ENCODE measurements at places on chromosomes 13 and 19.
A peak's percentile ranks its signal among the peaks of the same experiment; 100 is the strongest.

- no peak for DNase-seq
Measured at GRCh38 chr13:49042476-49042875, 66.8 kb downstream of the FNDC3A start.

- DNase-seq: no peak
Measured at GRCh38 chr13:32636711-32637110, 50.5 kb downstream of the PDS5B start.

DNA sequence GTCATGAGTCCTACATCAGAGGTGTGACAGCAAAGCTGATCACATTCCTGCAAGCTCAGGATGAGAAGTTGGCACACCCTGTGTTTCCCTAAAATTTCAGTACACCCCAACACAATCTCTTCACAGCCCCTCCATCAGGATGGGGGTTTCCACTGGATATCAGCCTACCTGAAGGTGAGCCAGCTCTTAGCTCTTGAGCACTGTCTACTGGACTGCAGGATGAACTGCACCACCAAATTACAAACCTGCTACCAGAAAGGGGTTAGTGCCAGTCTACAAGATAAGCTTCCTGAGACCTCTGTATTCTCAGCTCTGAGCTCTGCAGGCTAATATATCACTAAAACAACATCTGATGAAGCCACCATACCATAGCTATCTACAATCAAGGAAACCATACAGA, 1616.2 kb upstream of the SPRY2 start:
- no peak for DNase-seq

GRCh38 chr13:34942732-34943435, 814 bp downstream of the NBEA start:
- peak; percentile 11 for DNase-seq

DNA sequence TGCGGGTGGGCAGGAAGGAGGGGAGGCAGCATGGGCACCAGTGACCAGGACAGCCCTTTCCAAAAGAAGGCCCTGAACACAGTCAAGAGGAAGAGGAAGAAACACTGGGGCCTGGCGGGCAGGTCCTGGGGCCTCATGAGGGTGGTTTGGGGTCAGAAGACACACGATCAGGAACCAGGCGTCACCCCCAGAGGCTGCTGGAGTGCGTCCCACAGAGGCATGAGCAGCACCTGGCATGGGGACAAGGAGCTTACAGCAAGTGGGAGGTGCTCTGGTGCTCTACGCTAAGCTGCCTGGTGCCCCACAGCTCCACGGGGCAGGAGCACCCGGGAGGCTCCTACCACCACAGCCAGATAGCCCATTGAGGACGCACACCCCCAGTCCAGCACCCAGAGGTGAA, 20.0 kb downstream of the ELL start:
- no peak for DNase-seq

- no peak for DNase-seq
Measured at GRCh38 chr13:72317346-72318109, 409.9 kb downstream of the MZT1 start.

DNA sequence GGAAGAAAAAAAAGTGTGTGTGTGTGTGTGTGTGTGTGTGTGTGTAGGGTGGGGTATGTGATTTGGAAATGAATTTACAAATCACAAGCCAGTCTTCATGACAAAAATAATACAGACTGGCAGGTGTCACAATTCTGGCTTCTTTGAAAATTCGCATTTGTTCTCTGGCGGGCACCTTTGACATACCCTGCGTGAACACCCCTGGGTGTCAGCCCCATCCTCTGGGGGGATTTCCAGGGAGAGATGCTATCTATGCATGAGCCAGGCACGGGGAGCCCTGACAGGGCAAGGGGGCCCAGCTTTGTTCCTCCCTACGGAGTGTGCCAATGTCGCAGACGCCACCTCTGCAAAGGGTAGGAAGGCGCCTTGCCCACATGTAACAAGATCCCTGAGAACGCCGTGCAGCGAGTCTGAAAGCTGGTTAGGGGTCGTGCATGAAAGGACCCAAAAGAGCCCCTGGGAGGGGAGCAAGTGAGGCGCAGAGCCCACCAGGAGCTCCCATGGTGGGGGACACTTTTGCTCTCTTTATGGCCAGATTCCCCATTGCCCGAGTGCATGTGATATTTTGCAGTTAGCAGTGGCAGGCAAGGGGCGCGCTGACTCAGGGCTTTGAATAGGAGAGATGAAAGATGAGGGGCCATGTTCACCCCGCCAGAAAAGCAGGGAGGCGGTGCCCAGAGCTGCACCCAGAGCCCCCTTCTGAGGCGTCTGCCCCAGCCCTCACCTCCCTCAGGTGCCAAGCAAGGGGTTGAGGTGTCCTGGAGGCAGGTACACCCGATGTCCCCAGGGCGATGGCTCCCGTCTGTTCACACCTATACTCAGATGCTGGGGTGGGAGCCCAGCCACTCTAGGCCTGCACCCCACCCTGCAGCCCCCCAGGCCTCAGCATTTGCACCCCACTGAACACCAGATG, 45.3 kb downstream of the KLF2 start:
- DNase-seq: peak; percentile 34

DNA sequence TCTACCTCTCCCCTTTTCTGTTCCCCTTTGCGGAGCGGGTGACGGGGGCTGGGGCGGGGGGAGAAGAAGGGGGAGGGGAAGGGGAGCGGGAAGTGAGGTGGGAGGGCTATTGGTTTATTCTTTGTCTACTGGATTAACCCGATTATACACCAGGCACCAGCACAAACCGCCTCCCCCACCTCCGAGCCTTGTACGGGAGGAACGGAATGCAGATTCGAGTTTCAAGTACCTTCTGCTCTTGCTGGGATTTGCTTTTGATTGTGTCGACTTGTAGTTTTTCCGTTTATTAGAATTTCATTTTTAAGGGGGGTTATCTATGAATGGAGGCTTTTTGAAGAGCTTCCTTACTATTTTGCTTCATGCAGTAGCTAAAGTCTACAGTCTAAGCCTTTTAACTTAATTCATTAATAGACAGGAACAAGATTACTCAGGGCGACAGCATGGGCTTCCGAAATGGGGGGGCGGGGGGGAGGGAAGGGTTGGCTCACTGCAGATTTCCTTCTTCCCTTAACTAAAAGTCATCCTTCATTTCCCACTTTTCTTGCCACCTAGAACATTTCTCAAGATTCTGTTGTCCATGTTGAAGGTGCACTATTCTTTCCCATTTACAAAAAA, 937 bp upstream of the SPRY2 start:
- peak; percentile 47 for DNase-seq

DNA sequence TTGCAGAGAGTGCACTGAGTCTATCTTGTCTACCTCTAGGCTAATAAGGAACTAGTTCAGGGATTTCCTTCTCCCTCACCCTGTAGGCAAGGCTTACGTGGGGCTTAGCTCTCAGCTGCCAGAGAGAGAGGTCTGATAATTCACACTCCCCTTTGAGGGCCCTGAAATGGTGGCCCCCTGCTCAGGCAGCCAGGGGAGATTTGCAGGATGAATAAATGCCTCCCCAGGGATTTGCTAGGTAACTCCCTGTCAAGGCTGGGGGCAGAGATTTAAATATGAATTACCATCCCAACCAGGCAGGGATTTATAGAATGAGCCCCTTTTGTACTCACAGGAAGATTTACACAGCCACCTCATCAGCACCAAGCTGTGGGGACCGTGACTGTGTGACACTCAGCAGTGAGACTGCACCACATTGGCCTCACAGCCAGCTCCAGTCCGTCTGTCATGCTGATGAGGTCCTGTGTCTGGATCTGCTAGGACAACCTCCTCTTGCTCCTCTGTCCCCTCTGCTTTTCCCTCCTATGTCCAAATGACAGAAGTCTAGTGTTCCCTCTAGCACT, 73.4 kb downstream of the CBY2 start:
- DNase-seq: no peak

- no peak for DNase-seq
Measured at GRCh38 chr13:90594681-90595080, 752.8 kb upstream of the MIR17HG start.

- DNase-seq: no peak
Measured at GRCh38 chr13:40390401-40390916, 276.0 kb downstream of the FOXO1 start.

GRCh38 chr13:62643799-62644524, 1228.3 kb upstream of the PCDH20 start:
- DNase-seq: no peak

- DNase-seq: no peak
Measured at GRCh38 chr13:25203127-25203740, 31.1 kb upstream of the AMER2 start.

DNA sequence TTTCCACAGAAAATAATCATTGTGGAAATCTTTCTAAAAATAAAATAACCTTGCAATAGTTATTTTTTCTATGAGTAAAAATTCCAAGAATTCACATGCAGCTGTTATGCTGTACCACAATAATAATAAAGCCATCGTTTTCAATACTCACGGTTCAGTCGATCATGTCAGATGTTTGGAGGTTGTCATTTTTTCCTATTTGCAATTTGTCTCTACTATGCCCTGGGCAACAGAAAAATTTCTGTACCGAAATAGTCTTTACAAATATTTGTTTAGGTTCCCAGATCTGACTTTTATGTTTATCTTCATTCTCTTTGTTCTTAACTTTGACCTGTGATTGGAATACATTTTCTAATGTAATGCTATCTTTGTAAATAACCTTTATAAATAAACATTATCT, 79.7 kb downstream of the ESD start:
- no peak for DNase-seq

DNA sequence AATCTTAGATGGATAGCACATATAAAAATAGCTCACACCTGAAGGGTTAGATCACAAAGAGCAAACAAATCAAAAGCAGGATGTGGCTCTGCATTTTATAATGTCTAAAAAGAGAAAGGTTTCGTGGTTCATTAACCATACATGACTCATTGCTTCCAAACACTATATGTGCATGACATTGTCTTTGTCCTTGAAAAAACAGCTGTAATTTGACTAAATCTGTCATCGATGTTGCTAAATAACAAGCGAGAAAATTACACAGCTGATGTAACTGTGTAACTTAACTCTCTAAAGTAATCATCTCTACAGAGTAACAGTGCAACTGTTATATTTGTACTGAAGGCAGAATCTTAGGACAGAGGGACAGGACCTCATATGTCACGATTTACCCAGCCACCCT, 383.1 kb upstream of the GPC6 start:
- no peak for DNase-seq

GRCh38 chr13:66532146-66532545, 698.0 kb downstream of the PCDH9 start:
- no peak for DNase-seq

DNA sequence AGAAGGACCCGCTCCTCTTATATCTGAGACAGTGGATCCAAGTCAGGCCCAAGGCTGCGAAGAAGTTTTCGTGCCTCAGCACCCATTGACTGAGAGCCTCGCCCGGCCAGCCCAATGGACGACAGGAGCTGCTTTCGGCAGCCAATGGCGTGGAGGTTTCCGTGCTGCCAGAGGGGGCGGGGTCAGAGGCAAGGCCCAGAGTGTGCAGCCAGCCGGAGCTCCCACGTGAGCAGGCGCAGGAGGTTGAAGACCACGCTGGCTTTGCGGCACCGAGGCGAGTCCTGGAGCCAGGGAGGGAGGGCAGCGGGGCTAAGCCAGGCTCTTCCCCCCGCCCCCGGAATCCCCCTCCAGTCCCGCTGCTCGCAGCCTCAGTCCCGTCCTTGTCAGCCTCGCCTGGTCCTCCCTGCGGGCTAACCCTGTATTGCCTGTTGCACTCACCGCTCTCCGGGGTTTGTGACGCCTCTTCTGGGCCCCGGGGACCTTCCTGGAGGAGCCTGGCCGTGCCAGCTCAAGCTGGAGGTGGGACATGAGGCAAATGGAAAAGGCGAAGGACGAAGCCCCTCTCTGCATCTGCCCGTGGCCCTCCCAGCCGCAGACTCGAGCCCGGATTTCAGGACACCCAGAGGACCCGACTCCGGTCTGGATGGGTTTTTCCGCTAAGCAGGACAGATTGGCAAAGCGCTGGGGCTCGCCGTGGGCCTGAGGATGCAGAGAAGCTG, 1.5 kb downstream of the IFNL4 start:
- DNase-seq: peak; percentile 18

GRCh38 chr19:53182202-53182601, 11.0 kb downstream of the ZNF665 start:
- no peak for DNase-seq

GRCh38 chr13:28582892-28583240, 76.1 kb upstream of the POMP start:
- DNase-seq: no peak

DNA sequence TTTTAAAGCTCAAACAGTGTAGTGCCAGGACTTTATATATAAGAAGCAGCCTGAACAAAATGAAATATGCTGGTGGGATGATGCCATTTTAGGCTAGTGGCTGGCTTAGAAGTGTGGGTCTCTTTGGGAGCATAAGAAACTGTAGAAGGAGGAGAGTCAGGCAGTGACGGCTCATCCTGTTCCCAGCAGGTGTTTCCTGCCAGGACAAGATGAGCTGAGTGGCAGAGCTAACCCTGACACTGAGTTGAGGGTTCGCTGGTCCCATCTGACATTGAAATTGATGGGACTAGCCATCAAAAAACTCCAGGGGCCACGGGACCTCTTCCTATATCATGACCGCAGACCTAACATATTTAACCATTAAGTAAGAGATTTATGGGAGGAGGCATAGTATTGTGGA, 51.3 kb downstream of the ESD start:
- DNase-seq: no peak

DNA sequence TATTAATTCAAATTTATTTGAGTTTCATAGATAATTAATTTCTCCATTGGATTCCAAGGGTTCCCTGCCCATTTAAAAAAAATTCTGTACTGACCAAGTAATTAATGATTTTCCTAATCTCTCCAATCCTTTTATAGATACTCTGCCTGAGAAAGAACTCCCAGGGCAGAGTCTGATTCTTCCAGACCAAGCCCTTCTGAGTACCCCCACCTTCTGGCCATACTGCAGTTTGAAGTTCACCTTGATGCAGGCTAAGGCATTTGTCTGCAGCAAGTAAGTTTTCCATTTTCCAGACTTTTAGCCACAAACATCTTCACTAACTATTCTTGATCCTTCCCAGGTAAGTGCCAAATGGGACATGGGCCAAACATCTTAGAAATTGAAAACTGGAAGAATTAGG, 195.9 kb downstream of the LHFPL6 start:
- DNase-seq: no peak

GRCh38 chr13:40520916-40521315, 145.5 kb downstream of the FOXO1 start:
- no peak for DNase-seq

DNA sequence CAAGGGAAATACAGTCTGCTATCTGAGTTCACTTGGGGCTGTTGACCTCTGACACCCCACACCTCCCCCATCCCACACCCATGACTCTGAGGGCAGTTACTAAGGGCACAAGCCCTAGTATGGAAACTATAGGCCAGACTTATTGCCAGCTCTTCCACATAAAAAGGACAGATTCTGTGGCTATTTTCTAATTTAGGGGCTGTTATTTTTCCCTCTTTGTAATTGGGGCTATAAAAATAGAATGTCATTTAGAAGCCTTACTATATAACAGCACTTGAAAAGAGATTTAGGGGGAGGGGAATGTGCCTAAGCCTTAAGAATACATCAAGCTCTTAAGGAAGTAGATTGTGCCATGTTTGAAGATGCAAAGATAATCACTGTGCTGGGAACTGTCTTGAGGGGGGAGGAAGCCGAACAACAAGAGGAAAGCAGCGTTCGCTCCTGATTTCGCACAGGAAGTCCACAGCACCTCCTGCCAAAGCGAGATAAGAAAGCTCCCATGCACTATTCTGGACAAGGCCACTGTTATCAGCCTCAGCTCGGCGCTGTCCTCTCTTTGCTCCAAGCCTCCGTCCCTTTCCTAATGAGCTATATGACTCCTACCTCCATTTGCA, 86.6 kb downstream of the FLT1 start:
- DNase-seq: no peak

- DNase-seq: no peak
Measured at GRCh38 chr19:14478113-14478545, 3.0 kb upstream of the PTGER1 start.
